Esophagus muscularis mucosa (tissue), 4 donors: ENCODE measurements at places on chromosomes 13 and 19. TPM values are rescaled to one million over a fixed set of nuclear protein-coding genes. Genes with fewer than 3 reads are reported as not detected.

The NLRP4 gene
- total RNA-seq, result not detected

The TGFB1 gene
- total RNA-seq, result 29.9 TPM

The DBP gene
- total RNA-seq, result 5.2 TPM

DNA sequence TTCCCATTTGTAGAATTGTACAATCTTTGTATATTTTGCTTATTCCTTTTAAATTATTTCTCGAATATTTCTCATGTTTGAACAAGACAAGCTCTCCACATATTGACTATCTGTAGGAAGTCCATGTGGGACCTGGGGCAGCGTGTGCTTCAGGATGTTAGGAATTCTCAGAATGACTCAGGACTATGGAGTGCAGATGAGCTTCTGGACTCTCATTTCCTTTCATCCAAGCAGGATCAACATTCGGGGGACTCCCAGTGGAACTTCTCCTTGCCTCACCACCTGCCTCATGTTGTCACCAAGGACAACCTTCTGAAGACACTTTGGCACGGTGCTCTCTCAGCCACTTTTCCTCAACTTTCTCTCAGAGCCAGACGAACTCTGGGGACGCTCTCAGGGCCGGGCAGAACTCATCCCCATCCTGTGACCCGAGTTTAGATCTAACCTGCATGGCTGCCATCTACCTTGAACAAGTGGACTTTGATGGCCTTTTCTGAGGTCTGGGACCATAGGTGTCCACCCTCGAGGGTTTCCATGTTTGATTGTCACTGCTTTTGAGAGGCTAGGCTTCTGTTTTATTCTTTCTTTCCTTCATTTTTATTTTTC, 441.7 kb downstream of the IRS2 start:
- H3K36me3 ChIP-seq, result no peaks in the 10 kb centered on the region
- no peaks in the 10 kb centered on the region for H3K4me1 ChIP-seq
- no peaks in the 10 kb centered on the region for H3K27me3 ChIP-seq
- no peak overlapping the region for H3K4me3 ChIP-seq
- DNase-seq, result no peak
- H3K27ac ChIP-seq, result no peak overlapping the region

GRCh38 chr19:49530708-49531107, 2.9 kb downstream of the RCN3 start:
- no peak overlapping the region for H3K27ac ChIP-seq
- H3K27me3 ChIP-seq, result no peaks in the 10 kb centered on the region

DNA sequence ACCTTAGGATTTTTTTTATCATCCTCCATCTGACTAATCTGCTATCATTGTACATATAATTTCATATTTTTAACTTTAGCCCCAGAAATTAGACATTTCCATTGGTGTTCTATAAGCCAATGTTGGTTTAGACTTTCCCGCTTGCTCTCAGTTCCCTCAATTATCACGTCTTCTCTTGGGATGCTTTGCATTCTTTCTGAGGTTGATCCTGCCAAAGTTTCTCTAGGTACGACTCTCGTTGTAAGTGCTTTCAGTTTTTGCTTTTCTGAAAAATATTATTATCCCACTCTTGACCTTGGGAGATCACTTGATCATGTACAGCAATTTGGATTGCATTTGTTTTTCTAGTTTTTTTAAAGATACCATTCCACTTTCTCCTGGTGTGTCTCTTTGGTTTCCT, 270.2 kb downstream of the IRS2 start:
- H3K27me3 ChIP-seq, result no peaks in the 10 kb centered on the region
- no peaks in the 10 kb centered on the region for H3K36me3 ChIP-seq
- H3K27ac ChIP-seq, result no peak overlapping the region
- no peak overlapping the region for H3K4me3 ChIP-seq

GRCh38 chr19:18119013-18119716, 21.6 kb downstream of the MAST3 start:
- H3K4me3 ChIP-seq, result peak overlapping the region; percentile 69
- peak overlapping the region; percentile 82 for H3K27ac ChIP-seq
- peaks cover 6% of the 10 kb centered on the region for H3K36me3 ChIP-seq
- DNase-seq, result no peak
- no peaks in the 10 kb centered on the region for H3K27me3 ChIP-seq

- H3K36me3 ChIP-seq, result peaks cover 14% of the 10 kb centered on the region
- peak overlapping the region; percentile 73 for H3K4me3 ChIP-seq
- peak overlapping the region; percentile 93 for H3K27ac ChIP-seq
- no peaks in the 10 kb centered on the region for H3K27me3 ChIP-seq
- H3K4me1 ChIP-seq, result peaks cover 53% of the 10 kb centered on the region
- DNase-seq, result no peak
These were observed 454 bp downstream of the TIMM44 start for GRCh38 chr19:7942981-7943443.
